ENCODE measurements at places on chromosomes 5 and 9. TPM values are rescaled to one million over a fixed set of nuclear protein-coding genes. Genes with fewer than 3 reads are reported as not detected.

PCDHGA4 gene
- 4.4 TPM for total RNA-seq

ANGPTL2 gene
- 13.5 TPM for total RNA-seq

DNA sequence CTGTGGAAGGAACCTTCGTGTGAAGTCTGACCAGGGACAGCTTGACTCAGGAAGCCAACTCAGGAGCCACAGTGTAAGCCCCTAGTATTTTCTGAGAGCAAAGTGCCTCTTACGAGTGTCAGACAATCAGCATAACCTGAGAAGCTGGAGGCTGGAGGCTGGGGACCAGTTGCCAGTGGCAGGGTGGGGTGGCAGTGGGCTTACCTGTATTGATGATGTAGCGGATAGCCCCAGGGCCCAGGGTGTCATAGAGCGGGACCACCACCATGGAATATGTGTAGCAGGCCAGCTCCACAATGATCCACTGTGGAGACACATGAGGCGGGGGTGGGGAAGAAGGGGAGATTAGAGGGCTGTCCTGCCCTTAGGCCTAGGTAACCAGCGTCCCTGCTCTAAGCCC is 22.9 kb downstream of the ACSL6 start:
- DNase-seq: no peak

DNA sequence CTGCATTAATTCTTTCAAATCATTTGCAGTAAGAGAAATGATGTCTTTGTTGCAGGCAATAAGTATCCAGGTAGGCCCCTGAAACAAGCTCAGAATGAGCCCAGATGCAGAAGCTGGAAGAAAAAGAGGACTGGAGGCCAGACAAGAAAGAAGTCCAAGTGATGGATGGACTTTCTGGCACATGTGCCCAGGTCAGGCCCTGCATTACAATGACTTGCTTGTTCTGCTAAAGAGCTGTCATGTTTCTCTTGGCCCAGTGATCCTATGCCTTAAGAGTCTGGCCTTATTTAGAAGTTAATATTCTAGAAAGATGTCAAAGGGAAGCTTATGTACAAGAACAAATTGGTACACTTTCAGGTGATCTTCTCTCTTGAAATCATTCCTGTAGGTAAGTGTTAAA is 64.8 kb downstream of the DPYSL3 start:
- no peak for DNase-seq

DNA sequence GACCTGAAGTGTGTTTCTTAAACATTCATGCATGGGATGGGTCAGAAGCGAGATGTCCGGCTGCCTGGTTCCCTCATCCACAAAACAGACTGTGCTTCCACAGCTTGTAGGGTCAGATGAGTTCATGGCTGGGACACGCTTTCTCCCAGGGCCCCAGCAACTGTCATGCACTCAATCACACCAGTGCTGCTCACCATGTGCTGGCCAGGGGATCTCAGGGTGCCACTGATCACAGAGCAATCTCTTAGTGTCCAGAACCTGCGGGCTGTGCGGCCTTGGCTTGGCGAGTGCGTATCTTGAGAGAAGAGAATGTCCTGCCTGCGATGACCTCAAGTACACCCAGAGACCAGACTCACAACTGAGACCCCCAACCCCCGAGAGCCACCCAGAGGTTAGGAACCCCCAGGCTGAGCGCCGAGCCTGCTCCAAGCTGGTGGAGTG is 26.0 kb upstream of the FCN2 start:
- DNase-seq: no peak

GRCh38 chr5:52943285-52943684 is 45.9 kb upstream of the ITGA2 start:
- DNase-seq: peak; percentile 20

DNA sequence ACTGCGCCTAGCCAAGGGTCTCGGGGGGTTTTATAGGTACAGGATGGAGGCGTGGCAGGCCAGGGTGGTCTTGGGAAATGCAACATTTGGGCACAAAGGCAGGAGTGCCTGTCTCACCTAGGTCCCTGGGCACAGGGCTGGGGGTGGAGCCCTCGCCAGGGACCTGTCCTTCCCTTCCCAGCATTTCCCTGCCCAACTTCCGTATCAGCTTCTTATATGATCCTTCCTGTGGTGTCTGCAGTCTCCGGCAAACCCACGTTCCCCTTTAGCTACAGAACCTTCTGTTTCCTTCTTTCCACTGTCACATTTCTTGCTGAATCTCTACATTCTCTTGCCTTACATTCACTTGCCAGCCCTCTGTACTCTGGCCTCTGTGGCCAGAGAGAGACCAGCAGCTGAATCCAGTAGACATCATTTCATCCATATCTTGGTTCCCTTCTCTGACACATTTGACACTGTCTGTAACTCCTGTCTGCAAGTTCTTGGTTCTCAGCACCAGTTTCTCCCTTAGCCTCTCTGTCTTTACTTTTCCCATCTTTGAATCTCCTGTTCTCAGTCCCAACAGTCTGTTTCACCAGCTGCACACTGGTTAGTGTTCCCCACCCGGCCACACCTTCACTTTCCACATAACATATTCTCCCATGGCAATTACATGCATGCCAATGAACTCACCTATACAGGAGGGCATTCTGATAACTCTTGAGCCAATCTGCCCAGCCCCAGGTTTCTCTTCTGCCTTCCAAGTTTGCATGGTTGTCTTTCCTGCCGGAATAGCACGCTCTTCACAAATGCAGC is 134.7 kb upstream of the ZNF608 start:
- DNase-seq: no peak
